ENCODE measurements at places on chromosomes 11 and 22.
A peak's percentile ranks its signal among the peaks of the same experiment; 100 is the strongest.

- no peak for DNase-seq
Measured at GRCh38 chr22:39946126-39946502, 14.1 kb upstream of the TMA7B start.

DNA sequence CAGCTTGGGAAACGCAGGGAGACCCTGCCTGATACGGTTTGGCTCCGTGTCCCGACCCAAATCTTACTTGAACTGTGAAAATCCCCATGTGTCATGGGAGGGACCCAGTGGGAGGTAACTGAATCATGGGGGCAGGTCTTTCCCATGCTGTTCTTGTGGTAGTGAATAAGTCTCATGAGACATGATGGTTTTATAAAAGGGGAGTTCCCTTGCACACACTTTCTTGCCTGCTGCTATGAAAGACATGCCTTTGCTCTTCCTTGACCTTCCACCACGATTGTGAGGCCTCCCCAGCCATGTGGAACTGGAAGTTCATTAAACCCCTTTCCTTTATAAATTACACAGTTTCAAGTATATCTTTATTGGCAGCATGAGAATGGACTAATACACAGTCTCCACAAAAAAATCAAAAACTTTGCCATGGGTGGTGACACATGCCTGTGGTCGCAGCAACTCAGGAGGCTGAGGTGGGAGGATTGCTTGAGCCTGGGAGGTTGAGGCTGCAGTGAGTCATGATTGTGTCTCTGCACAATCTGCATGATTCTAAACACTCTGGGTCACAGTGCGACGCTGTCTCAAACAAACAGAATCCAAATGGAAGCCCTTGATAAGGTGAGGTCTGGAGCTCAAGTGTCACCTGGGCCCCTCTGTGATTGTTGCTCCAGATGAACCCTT lies 34.9 kb downstream of the SYN3 start:
- peak; percentile 40 for DNase-seq

GRCh38 chr22:30453731-30454510 lies 17.9 kb downstream of the SEC14L3 start:
- DNase-seq = no peak

DNA sequence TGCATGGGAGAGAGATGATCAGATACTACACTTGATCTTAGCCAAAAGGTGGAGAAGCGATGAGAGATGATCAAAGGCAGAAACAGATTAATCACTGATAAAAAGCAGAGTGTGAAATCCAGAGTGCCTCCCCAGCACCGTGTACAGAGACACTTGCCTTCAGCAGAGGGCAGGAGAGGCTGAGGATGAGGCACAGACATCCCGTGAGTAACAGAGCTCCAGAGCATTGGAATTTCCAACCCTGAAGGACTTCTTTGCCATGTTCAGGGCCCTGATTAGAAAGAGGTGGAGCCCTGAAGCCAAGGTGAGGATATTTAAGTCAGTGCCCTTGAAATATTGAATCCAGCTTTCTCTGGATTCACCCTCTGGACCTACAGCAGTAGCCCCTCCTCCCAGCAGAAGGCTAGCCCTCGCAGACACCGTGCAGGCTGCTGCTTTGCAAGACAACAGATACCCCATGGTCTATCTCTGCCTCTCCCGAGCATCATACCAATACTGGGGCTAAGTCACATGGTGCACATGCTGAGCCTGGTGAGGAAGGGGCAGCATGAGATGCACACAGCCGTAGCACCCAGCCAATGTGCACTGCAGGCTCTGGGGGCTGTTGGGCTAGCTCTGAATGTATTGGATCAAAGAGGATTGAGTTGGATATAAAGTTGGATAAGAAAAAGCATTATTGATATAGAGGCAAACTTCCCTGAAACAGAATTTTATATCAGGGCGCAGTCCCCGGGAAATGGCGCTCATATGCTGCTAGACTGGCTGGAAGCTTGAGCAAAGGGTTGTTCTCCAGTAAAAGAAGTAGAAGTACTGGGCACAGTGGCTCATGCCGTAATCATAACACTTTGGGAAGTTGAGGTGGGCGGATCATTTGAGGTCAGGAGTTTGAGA lies 200.3 kb upstream of the B3GAT1 start:
- no peak for DNase-seq

DNA sequence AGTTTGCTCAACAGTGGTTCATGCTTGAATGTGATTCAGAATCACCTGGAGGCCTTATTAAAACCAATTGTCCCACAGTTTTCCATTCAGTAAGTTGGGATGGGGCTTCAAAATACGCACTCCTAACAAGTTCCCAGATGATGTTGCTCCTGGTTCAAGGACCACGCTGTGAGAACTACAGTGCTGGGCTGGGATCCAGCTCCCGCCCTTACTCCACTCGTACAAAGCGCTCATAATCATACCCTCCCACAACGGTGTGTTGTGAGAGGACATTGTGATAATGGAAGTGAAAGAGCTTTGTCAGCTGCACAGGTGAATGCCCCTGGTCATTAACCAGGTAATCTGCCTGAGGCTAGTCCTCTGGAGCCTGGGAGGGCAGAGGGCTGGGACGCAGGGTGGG lies 1.3 kb upstream of the CD82 start:
- no peak for DNase-seq

GRCh38 chr11:65539744-65540289 lies 14.9 kb downstream of the SCYL1 start:
- no peak for DNase-seq
